ENCODE measurements at places on chromosomes 5 and 9.

GRCh38 chr5:97383996-97384395 lies 200.9 kb upstream of the RIOK2 start:
- no peak for DNase-seq

GRCh38 chr9:91560301-91560700 lies 136.7 kb upstream of the NFIL3 start:
- DNase-seq = no peak

- no peak for DNase-seq
Measured at GRCh38 chr5:34700078-34700452, 43.9 kb downstream of the RAI14 start.

DNA sequence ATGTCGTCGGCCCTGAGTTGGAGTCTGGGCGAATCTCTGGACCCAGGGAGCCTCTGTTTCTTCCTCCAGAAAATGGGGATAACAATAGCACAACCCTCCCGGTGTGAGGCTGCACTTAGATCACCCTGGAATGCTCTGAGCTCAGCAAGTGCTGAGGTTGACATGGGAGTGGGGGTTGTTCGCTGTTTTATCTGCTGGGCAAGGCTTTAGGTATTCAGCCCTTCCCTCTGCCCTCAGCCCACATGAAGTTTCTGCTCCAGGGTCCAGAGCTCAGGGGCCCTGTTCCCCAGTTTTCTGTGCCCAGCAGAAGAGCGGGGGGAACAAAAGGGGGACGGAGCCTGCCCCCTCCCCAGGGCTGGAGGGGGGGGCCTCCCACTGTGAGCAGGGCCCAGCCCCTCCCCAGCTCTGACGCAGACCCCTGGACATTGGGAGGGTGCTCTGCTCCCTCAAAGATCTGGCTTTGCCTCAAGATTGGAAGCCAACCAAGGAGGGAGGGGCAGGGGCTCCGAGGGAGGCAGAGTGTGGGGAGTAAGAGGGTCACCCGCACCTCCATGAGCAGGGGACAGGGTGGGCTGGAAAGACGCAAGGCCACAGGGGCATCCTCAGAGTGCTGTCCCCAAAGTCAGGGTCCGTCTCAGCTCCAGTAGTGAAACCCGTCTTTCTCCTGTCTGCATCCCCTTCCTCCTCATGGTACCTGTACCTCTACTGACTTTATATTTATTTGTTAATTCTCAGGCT lies 215.6 kb downstream of the C9orf50 start:
- DNase-seq = no peak

GRCh38 chr5:77087484-77088261 lies 588 bp upstream of the ZBED3 start:
- no peak for DNase-seq

GRCh38 chr5:6376974-6377520 lies 1.3 kb downstream of the MED10 start:
- DNase-seq = no peak

DNA sequence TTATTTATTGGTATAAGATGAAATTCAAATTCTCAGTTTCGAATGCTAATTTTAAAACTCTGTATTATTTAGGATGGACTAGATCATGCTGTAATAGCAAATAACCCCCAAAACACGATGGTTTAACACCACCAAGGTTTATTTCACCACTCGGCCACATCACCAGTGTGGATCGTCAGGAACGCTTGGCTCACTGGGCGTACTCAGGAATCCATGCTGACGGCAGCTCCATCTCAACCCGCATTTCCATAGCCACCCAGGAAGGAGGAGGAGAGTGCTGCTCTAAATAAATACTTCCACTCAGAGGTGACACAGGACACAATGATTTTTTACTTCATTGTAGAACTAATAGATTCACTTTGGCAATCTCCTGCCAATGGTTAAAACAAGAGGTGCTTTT lies 347.4 kb downstream of the SH3GL2 start:
- DNase-seq = no peak

DNA sequence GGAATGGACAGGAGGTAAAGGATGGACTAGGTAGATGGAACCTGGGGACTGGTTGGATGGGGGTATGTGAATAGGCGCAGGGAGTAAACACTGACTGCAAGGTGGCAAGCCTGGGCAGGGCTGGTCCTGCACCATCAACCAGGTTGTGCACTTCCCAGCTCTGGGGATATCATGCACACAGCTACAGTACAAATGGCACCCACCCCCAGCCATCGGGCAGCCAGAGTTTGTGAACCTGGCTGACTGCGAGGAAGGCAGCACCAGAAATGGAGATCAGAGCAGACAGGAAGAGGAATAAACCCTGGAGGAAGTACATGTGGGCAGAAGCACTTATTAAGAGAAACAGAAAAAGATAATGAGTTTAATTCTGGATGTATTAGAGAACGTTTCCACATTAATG lies 229.1 kb downstream of the ESM1 start:
- no peak for DNase-seq

DNA sequence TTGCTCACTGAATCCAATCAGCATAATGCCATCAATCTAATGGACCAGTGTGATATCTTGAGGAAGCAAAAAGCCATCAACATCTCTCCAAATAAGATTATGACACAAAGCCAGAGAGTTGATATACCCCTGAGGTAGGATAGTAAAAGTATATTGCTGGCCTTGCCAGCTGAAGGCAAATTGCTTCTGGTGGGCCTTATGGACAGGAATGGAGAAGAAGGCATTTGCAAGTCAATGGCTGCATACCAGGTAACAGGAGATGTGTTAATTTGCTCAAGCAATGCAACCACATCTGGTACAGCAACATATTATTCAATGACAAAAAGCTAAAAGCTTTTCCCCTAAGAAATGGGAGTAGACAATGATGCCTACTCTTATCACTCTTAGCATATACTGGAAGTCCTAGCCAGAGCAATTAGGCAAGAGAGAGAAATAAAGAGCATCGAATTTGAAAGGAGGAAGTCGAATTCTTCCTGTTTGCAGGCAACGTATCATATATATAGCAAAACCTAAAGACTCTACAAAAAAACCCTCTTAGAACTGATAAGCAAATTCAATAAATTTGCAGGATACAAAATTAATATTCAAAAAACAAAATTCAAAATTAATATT lies 216.1 kb upstream of the RASA1 start:
- no peak for DNase-seq

- DNase-seq = no peak
Measured at GRCh38 chr9:102975251-102975650, 19.9 kb upstream of the CYLC2 start.

DNA sequence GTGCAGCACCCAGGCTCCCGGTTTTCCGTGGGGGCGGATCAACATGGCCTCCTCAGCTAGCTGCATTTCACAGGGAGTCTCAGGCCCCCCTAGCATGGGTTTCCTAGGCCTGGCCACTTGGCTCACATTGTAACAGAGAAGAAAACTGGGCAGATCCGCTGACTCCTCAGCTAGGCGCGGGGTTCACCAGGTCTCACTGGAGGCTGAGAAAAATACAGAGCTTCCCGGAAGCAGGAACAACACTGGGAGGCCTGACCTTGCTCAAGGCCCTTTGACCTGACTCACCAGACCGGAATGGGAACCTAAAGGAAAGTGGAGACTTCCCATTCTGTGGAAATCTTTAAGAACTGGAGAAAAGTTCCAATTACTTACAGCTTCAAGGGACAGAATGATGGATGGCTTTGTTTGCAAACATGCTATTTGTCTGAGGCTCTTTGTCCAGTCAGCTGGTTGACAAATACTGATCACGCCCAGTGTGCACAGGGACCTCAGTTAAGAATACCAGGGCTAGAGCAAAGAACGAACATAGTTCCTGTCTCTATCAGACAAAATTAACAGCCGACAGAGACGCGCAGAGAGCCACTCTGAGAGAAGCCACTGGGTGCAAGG lies 88.7 kb upstream of the LRRTM2 start:
- DNase-seq = no peak

DNA sequence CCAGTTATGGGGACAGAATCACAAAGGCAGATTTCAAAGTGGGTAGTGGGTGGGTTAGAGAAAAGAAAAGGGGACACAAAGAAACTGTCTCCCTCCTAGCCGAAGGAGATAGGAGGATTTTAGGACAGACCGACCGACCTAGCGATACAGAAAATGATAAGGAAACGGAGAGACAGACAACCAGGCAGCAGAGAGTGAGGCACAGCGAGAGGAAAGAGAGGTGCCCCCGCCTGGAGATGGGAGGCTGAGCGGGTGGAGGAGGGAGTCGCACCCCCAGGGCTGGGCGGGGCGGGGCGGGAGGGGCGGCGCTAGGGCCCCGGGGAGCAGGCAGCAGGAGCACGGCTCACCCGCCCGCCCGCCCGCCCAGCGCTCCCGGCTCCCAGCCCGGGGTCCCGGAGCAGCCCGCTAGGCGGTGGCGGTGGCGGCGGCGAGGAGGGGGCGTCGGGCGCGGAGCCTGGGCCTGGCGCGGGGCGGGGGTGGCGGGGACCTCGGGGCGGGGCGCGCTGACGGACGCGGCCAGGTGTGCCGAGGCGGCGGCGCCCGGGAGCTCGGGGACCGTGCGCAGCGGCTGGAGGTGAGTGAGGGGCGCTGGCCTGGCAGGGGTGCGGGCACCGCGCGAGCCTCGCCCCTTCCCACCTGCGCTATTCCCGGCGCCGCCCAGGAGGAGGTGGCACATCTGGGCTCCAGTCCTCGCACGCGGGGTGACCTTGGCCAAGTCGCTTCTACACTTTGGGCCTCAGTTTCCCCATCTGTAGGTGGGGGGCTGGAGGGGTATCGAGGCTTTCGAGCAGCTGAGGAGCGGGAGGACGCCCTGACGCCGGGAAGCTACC lies 15.9 kb upstream of the SYNPO start:
- no peak for DNase-seq

GRCh38 chr5:80541392-80541791 lies 28.7 kb downstream of the ANKRD34B start:
- DNase-seq = no peak

DNA sequence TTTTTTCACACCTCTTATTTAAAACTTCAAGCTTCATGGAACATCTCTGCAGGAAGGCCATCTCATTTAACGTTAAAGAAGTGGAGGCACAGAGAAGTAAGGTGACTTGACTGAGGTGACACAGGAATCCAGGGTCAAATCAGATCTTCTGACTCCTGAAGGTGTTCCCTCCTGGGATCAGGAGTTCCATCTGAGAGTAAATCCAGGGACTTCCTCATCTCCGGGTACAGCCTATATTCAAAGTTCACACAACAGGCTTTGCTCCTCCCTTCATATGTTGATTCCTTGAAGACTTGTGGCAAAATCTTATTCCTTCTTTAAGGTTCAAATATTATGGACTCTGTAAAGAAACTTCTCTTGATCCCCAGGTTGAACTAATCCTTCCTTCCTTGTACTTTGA lies 313.1 kb upstream of the CLINT1 start:
- no peak for DNase-seq

DNA sequence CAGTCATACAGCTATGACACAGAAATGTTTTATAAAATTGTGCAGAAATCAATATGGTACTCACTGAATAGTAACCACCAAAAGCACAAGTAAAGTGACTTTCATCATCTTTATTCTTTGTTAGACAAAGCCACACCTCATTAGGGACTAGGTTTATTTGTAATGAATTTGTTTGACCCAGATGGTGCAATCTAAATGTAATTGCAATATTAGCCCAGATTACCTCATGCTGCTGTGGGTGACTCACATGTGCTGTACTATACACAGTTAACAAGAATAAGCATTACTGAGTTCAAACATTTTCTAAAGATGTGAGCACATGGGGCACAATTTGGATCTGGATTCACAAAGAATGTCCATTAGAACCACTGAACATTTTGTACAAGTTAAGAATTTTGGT lies 759.3 kb upstream of the TYRP1 start:
- DNase-seq = no peak

- no peak for DNase-seq
Measured at GRCh38 chr5:116237917-116238500, 153.2 kb downstream of the COMMD10 start.

- no peak for DNase-seq
Measured at GRCh38 chr9:117437283-117437682, 22.4 kb upstream of the ASTN2 start.

- DNase-seq = no peak
Measured at GRCh38 chr5:30405821-30406220, 787.7 kb upstream of the CDH6 start.

DNA sequence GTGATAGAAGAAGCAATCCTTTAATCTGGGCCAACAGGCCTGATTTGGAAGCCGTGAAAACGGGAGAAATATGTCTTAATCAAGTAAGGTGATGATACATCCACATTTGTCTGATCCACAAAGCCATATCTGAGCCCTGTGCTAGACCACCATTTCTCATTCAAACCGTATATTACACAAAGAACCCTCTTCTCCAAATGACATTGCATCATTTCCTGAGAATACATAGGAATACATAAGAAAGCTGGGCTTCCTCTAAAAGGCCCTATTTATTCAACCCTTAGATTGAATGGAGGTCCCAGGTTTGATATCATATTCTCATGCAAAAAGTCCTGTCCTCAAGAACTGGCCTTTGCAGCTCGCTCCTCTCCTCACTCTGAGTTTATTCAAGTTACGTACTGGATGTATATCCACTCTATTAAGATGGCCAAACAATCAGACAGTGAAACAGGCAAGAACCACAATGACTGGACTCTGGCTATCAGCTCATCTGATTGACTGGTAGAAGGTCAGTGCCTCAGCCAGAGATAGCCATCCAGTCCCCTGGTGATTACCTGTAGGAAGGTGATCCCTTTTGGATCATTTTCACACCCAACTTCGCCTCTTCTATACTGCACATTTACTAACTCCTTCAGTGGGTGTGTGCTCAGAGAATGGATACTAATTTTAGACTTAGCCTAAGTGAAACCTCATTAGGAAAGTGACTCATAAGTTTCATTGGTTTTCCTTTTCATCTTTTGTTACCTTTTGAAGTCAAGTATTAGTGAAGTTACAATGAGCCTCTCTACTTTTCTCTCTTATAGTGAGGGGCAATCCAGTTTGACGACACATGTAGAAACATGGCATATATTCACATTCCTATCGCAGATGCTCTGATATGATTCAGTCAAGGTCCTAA lies 167.6 kb upstream of the WWC1 start:
- no peak for DNase-seq

DNA sequence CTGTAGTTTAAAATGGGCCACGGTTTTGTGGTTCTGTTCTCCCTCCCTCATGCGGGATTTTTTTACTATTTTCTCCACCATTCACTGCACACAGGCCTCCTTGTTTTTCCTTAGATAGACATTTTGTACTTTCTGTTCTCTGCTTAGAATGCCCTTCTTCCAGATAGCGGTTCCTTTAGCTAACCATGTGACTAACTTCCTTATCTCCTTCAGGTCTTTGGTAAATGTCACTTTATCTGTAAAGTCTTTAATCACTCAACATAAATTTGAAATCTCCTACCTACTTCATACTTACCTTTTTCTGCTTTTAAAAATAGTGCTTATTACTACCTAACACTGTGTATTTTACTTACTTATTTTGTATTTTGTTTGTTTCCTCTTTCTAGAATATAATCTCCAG lies 15.0 kb downstream of the FER start:
- no peak for DNase-seq

GRCh38 chr9:116309900-116310611 lies 156.5 kb downstream of the PAPPA start:
- DNase-seq = no peak

GRCh38 chr5:93850311-93850710 lies 108.9 kb upstream of the POU5F2 start:
- no peak for DNase-seq

GRCh38 chr9:131667576-131667975 lies 72.3 kb downstream of the RAPGEF1 start:
- DNase-seq = no peak

- no peak for DNase-seq
Measured at GRCh38 chr5:92998456-92998855, 582.6 kb downstream of the NR2F1-AS1 start.

Data from tibial nerve (tissue), 4 donors.